ENCODE measurements at places on chromosomes 3 and 15.
A peak's percentile ranks its signal among the peaks of the same experiment; 100 is the strongest.

- DNase-seq, result no peak
Measured at GRCh38 chr3:12288182-12289129, at the start of gene PPARG. PPARG (plus strand) TSS chr3:12289070; CDS start chr3:12379712, 90,642 bp downstream.

DNA sequence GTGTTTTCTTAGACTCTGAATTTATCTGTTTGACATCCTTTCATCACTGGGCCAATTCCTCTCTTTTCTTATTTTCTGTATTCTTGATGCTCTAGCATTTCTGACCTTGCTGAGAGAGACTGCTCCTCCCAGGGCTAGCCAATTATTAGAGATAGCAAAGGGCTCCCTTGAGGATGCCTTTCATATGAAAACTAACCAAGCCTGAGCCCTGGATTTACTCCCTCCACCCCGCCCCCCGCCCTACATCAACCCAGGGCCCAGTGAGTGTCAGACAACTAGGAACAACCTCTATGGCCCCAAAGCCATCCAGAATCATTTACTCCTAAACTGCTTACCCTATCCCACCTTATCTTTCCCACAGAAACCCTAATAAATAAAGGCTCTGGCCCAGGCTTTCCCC is 69.7 kb upstream of the LARS2 start:
- DNase-seq, result no peak

- DNase-seq, result no peak
Measured at GRCh38 chr3:72766866-72767265, 81.4 kb downstream of the SHQ1 start.

GRCh38 chr15:38961931-38962330 is 397.3 kb upstream of the RASGRP1 start:
- DNase-seq, result no peak

DNA sequence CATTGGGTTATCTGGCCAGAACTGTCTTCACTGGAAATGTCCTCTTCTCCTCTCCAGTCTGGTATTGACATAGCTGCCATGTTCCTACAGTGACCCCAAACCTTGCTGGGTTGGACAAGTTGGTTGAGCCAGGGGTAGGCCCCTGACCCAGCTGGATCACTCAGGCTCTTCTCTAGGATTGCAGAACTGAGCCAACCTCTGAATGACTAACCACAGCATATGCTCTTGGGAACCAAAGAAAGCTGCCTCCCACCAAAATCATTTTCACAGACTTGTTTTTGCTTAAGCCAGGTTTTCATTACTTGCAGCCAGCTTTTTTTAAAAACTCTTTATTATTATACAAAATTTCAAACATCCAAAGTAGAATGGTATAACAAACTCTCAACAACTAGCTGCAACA is 41.4 kb downstream of the FSIP1 start:
- DNase-seq, result no peak

DNA sequence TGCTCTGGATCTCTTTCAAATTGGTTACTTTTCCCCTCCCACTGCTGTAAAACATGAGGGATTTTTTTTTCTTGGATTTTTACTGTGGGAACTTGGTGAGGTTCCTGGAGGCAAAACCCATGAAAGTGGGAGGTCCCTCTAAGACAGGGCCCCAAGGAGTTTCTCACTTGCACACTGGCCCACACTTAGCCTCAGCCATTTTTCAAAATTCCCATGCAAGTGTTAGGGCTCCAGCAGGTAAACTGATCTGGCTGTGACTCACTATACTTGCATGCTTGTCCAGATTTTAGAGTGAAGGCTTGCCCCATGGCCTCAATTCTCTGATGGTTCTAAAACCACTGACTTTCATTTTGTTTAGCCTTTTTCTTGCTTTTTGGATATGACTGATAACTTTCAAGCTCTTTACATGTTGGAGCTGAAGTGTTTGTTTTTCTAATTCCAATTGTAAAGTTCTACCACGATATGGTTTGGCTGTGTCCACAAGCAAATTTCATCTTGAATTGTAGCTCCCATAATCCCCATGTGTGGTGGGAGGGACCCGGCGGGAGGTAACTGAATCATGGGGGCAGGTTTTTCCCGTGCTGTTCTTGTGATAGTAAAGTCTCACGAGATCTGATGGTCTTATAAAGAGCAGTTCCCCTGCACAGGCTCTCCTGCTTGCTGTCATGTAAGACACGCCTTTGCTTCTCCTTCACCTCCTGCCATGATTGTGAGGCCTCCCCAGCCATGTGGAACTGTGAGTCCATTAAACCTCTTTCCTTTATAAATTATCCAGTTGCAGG is 37.7 kb downstream of the MCCC1 start:
- no peak for DNase-seq

DNA sequence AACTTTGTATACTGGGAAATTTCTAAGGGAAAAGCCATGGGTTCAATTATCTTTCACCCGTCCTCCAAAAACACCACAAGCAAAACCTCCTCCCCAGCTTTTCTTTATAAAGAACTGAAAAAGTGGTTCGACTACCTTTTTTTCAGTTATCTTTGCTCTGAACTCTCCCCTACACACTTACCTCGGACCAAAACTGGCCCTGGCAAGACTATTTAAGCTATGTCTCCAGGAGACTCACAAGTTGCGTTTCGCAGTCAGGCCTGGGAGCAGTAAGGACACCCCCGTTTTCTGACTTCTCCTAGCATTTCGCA is 645 bp downstream of the COPS2 start:
- DNase-seq, result no peak

DNA sequence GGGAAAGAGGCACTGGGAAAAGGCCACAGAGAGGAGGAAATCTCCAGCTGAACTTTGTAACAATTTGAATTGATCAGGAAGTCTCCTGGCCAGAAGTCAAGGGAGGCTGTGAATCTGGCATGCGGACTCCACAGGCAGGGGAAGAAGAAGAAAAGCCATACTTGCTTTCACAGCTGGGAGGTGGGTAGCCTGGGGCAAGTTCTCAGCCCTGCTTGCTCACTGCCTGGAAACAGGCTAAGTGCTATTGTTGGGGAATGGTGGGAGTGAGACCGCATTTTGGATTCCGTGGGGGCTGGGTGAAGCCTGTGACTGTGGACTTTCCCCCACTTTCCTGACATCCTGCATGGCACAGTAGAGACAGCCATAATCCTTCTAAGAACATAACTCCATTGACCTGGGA is 168.8 kb upstream of the CD96 start:
- DNase-seq, result no peak

DNA sequence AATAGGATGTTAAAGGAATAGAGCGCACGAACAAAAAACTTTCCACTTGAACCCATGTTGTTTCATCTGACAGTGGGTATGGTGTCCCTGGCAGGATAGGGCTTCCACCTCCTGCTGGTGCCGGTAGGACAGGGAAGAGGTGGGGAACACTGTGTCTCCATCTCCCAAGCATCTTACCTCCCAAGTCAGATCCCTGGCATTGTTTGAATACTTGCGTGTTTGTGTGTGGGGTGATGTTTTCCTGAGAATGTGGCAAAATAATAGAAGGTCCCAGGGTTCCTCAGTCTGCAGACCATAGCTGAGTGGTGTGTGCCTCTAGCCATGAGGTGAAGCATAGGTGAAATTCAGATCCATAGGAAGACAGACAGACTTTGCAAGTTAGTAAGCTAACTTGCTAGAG is 119.4 kb downstream of the IGF1R start:
- DNase-seq, result no peak

DNA sequence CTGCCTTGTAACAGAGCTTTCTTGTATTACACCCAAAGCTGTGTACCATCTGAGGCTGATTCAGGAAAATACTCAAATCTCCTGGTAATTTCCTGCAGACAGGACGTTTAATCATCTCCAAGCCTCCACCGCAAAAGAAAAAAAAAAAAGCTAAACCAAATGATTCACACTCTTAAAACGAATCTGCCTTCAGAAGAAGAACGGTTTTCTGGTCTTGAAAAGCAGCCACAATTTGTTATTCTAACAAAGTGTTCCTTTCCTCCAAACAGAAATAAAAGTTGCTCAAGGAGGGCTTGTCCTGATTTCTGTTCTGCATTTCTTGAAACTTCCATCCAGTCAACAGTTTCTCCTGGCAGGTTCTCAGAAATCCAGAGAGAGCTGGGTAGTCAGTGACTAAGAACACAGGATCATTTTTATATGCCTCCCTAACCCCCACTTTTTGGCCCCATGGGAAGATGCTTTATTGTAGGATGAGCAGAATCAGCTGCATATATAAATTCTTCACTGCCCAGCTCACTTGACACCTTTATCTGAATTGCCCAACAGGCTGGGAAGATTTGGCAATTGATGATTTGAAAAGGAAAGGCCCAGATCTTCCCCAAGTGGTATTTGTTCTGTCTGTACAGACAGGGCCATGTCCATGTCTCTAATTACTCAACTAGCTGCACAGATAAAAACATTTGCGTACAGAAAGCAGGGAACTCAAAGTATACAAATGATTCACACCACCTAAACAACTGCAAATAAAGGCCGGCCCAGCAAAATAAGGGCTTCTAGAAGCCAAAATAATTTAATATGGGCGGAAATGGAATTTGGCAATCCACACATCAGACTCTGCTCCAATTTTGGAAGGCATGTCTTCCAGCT is 41.0 kb upstream of the PRICKLE2 start:
- DNase-seq, result no peak

- DNase-seq, result no peak
Measured at GRCh38 chr3:159733194-159733860, 255.3 kb upstream of the IL12A start.

- DNase-seq, result no peak
Measured at GRCh38 chr3:79314544-79314943, 453.3 kb downstream of the ROBO1 start.

GRCh38 chr3:27666708-27667107 is 55.4 kb downstream of the EOMES start:
- no peak for DNase-seq

DNA sequence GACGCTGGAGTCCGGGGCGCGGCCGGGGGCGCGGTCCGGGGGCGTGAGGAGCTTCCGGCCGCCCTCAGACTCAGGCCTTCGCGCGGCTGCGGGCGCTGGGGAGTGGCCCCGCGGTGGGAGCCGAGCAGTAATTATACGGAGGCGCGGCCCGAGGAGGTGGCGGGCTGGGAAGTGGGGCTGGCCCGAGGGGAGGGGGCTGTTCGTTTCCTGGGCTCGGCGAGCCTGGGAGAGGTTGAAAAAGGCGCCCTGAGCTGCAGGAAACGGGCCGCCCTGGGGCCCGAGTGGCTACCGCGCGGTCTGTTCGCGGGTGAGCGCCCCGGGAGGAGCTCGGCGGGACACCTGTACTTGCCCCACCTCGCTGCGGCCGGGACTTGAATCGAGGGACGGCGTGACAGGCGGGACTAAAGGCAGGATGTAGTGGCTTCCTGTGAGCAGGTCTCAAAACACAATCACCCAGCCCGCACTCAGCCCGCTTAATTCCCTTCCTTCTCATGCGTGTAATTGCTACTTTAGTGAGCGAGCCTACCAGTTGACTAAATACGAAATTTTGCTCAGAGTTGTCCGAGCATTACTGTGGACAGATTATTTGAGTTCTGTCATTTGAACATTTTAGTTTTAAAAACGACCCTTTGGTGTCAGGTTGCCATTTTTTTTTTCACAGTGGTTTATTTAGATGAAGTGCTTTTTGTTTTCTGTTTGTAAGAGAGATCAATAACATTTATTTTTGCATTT is 860 bp downstream of the RASA2 start:
- DNase-seq, result peak; percentile 80

GRCh38 chr3:7315037-7315436 is 454.1 kb downstream of the GRM7 start:
- DNase-seq, result no peak

DNA sequence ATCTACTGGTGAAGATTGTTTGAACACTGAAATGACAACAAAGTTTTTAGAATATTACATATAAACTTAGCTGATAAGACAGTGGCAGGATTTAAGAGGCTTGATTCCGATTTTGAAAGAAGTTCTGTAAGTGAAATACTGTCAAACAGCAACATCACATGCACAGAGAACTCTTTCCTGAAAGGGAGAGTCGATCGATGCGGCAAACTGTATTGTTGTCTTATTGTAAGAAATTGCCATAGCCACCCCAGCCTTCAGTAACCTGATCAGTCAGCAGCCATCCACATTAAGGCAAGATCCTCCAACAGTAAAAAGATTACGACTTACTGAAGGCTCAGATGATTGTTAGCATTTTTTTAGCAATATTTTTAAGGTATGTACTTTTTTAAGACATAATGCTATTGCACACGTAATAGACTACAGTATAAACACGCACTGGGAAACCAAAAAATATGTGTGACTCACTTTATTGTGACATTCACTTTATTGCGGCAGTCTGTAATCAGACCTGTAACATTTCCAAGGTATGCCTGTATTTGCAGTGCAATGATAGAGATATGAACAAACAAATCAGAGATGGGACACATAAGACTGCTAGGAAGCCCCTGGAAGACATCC is 225.6 kb upstream of the UBE2E1 start:
- DNase-seq, result no peak

- DNase-seq, result no peak
Measured at GRCh38 chr3:28948685-28949084, 332.2 kb upstream of the RBMS3 start.
